ENCODE measurements at places on chromosomes 1 and 21.

DNA sequence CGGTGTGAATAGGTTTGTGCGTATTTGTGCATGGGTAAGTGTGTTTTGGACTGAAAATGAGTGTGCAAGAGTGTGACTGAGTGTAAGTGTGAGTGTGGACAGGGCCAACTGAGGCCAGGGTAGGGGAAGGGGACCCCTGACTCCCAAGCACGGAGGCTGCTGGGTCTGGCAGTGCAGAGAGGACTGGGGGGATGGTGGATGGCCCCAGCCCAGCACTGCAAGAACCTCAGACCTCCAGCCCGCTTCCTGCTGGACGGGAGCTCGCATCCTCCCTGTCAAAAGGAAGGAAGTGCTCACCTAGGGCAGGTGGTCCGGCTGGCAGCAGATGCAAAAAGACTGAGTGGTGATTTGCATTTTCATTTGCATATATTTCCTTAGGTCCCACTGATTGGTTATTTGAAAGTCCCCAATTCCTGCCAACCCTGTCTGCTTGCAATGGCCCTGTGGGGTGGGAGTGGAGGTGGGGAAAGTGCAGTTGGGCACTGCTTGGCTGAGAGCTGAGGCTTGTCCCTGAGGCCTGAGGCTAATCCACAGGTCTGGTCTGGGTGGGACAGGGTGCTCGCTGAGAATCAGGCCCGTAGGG lies 42.8 kb upstream of the CASZ1 start:
- no peak for DNase-seq

- no peak for DNase-seq
Observed at GRCh38 chr1:114691061-114691460, 4.3 kb downstream of the AMPD1 start.

DNA sequence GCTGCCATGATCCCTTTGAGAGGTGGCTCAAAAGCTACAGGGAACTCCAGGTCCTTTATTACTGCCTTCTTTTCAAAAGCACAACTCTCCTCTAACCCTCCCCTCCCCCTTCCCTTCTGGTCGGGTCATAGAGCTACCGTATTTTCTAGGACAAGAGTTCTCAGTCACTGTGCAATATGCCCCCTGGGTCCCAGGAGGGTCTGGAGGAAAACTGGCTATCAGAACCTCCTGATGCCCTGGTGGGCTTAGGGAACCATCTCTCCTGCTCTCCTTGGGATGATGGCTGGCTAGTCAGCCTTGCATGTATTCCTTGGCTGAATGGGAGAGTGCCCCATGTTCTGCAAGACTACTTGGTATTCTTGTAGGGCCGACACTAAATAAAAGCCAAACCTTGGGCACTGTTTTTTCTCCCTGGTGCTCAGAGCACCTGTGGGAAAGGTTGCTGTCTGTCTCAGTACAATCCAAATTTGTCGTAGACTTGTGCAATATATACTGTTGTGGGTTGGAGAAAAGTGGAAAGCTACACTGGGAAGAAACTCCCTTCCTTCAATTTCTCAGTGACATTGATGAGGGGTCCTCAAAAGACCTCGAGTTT lies 3.1 kb downstream of the BTG2 start:
- no peak for DNase-seq

DNA sequence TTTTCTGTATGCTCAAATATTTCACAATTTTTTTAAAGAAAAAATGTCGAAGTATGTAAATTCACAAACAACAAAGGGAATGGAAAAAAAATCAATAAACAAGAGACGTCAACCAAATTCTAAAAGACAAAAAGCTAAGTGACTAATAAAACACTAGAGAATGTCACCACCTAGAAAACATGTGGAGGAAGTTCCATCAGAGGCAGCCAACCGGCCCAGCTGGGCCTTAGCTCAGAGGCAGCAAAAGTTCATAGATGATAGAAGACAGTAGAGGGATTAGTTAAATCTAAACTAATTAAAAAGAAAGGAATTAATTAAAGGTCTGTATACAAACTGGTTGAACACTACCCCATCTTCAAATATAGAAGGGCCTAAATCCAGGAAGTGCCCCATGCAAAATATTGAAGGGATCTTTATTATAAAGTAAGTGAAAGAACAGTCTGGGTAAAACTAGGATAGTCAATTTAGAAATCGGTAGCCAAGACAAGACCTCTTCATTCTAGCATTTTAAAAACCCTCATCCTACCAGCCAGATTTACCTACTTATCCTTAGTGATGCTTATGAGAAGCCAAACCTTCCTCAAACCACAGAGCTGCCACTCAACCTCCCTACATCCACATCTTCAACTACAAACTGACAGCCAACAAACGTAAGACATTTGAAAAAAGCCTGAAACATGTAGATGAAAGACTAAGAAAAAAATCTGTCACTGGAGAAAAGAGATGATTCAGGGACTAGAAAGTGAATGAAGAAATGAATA lies 23.7 kb downstream of the MRPL39 start:
- no peak for DNase-seq

GRCh38 chr1:22816803-22817202 lies 106.2 kb downstream of the EPHB2 start:
- no peak for DNase-seq

DNA sequence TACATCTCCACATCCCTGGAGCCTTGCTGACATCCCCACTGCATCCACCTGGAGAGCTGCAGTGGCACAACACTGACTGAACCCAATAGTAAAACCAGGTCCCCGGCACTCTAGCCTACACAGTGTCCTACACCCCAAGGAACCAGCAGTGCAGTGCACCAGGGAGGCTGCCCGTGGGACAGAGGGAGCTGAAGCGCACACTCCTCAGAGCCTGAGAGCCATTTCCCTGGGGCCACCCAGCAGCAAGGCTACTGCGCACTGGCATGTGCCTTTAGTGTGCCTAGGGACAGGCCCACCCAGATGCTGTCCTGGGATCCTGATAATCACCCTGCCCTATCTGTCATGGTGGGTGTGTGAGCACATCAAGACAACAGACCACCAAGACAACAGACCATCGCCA lies 31.9 kb downstream of the NSL1 start:
- DNase-seq: no peak

GRCh38 chr1:1759456-1760344 lies 18.6 kb downstream of the NADK start:
- no peak for DNase-seq

DNA sequence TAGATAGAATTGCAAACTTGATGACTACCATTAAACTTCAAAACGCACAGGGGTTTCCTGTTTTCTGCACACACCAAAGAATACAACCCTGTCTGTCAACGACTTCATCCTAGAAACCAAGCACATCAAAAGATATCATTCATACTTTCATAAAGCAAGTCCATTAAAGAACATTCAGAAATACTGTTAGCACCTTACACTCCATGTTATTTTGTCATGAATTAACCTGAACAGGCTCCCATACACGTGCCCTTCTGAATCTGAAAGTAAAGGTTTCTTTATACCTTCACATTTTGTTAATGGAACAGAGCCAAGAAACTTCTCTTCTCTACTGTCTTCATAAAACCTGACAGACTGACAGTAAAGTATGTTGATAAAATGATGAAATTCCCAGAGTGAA lies 46.1 kb downstream of the PUM1 start:
- DNase-seq: no peak

All from stimulated activated CD4-positive, alpha-beta T cell treated with anti-CD3 and anti-CD28 coated beads, Interleukin-1b, Interleukin-23, amount 100 ng/mL, for 24 hours (primary cell).